Spinal cord (tissue), 10 donors: ENCODE measurements at places on chromosomes 6 and 20. TPM values are rescaled to one million over a fixed set of nuclear protein-coding genes. Genes with fewer than 3 reads are reported as not detected.

GRCh38 chr20:59342023-59342957 lies 41.9 kb downstream of the EDN3 start:
- DNase-seq = no peak

DNA sequence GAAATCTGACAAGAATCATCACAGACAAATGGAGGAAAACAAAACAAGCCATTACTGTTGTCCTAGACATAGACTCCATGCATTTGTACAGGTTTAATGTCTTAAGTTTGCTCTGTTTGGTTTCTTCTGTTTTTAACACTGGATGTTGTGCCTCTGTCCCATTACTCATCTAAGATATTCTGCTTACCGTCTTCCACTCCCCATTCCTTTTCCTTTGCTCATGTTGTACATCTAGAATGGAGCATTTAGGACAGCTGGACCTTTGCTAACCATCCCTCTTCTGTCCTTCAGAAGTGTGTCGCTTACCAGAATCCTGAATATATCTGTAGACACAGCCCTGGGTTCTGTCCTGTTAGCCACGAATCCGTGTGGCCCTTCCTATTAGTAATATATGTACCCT lies 35.2 kb downstream of the RAB22A start:
- DNase-seq = no peak

The RHAG gene
- total RNA-seq = 2.4 TPM

The TFAP2C gene
- 0.50 TPM for total RNA-seq

The NOTCH4 gene
- 8.5 TPM for total RNA-seq

The OPN5 gene
- total RNA-seq = 0.10 TPM

DNA sequence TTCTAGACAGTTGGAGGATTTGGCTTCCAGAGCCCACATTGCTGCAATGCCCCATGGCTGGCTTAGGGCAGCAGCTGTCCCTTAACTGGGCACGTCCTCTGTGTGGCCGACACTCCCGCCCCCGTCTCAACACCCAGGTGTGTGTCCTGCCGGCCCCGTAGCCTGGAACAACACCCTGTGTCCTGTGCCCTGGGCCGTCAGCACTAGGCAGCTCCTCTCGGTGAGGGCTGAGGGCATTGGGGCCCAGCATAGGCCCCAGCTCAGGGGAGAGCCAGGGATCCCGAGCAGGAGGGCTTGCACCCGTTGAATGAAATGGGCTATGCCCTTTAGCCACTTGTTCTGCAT lies 121.0 kb downstream of the CDH4 start:
- DNase-seq = no peak

The HMGCLL1 gene
- total RNA-seq = 49.8 TPM

The ADIG gene
- total RNA-seq = not detected

DNA sequence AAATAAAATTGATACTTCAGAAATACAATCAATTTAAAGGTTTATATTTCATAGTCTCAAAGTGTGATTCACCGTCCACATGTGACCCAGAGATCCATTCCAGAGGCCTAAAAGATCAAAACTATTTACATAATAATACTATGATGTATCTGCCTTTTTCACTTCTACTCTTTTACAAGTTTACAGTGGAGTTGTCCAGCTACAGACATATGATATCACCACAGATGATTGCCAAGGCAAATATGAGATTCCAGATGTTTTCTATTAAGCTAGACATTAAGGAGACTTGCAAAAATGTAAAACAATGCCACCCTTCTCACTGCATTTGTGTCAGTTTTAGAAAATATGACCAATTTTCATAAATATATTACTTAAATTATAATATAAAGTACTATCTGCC lies 443.7 kb downstream of the GJA1 start:
- DNase-seq = no peak

- peak; percentile 66 for DNase-seq
Measured at GRCh38 chr6:148509119-148509799, 166.6 kb downstream of the SASH1 start.

DNA sequence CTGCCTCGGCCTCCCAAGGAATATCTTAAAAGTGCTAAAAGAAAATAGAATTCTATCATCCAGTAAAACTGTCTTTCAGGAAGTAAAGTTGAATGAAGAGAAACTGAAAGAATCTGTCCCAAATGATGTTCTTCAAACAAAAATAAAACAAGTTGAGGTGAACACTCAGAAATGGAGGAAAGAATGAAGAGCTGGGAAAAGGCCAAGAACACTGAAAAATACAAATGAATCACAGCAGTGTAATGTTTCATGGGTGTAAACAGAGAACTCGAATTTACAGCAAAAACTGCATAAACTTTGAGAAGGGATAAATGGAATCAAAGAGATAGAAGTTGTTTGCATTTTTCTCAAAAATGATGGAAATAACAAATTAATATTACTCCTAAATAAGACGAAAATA lies 317.3 kb downstream of the TAF4 start:
- no peak for DNase-seq

The REV3L gene
- total RNA-seq = 62.0 TPM

DNA sequence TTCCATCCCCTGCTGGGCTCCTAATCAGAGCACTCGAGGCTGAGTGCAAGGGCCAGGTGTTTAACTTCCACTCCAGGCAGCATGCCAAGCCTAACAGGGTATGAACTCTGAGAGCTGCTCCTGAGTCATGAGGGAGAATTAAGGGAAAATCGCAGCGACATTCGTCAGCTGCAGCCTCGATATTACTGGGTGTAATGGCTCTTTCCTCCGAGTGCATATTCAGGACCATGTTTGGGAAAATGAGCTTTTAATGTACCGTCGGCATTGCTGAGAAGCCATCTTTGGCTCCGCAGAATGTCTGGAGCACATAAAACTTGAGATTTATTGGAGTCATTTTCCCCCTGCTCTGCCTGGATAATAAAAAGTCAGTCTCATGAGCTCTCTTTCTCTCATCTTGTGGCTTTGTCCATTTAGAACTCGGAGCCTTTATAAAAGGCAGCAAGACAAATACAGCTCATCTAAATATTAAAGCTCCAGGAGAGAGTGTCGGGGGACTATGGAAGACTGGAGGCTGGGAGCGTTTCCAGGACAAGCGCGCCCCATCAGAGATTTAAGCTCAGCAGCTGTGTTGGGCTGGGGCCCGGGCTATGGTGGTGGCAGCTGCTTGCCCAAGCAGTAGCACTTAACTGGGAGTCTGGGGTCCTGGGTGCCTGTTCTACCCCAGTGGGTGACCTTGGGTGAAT lies 103.7 kb downstream of the TOX2 start:
- peak; percentile 96 for DNase-seq
